ENCODE measurements at places on chromosomes 16 and 17. TPM values are rescaled to one million over a fixed set of nuclear protein-coding genes. Genes with fewer than 3 reads are reported as not detected.

GRCh38 chr17:78253946-78254672 is 22.7 kb downstream of the TMEM235 start:
- H3K36me3 ChIP-seq: no peaks in the 10 kb centered on the region
- H3K4me1 ChIP-seq: no peaks in the 10 kb centered on the region
- peak overlapping the region; percentile 71 for H3K4me3 ChIP-seq
- no peaks in the 10 kb centered on the region for H3K27me3 ChIP-seq

The LIMD2 gene
- 6.1 TPM for total RNA-seq

DNA sequence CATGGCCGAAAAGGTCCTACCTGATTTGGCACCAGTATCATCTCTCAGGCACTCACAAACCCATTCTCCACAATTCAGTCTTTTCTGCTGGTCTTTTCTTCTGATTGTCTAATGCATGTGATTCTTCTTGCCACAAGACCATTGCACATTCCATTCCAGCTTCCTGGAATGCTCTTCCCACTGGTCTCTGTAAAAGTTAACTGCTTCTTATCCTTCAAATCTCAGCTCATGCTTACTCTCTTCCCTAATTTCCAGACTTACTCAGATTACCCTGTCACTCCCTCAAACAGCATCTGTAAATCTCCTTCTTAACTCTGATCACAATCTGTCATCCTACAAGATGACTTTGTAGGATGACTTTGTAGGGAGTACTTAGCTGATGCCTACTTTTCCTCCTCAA is 320.2 kb downstream of the MAP2K6 start:
- no peaks in the 10 kb centered on the region for H3K36me3 ChIP-seq
- H3K27ac ChIP-seq: no peak overlapping the region
- H3K4me1 ChIP-seq: no peaks in the 10 kb centered on the region
- DNase-seq: no peak
- no peak overlapping the region for H3K4me3 ChIP-seq

DNA sequence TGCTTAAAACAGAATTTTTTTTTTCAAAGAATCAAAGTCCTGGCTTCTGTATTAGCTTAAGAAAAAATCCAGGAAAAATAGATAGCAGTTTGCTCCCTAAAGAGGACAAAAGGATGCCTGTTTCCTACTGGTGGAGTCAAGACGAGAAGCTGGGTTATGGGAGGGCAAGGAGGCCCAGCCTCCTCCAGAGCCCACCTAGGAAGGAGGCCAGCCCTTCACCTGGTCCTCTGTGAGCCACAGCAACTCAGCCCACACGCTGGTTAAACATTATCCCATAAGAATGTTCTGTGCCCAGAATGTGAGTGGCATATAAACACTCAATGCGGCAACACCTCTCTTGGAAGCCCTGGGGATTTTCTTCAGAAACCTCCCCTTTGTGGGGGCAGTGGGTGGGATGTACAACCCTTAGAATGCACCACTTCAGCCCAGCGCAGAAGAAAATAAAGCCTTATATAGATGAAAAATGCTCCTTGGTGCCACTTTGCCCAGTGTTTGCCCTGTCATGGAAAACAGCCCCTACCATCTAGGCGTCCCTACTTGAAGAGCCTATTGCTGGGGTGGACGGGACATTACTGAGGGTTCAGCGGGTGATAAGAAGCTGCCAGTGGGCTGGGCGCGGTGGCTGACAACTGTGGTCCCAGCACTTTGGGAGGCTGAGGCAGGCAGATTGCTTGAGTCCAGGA is 48.0 kb downstream of the TEKT5 start:
- no peaks in the 10 kb centered on the region for H3K36me3 ChIP-seq
- no peak for DNase-seq
- no peaks in the 10 kb centered on the region for H3K4me1 ChIP-seq
- no peak overlapping the region for H3K4me3 ChIP-seq

The TBC1D3E gene
- not detected for total RNA-seq

Measured in breast epithelium (tissue), 4 donors.